CD4-positive, CD25-positive, alpha-beta regulatory T cell (primary cell): ENCODE measurements at places on chromosomes 3 and 15.

DNA sequence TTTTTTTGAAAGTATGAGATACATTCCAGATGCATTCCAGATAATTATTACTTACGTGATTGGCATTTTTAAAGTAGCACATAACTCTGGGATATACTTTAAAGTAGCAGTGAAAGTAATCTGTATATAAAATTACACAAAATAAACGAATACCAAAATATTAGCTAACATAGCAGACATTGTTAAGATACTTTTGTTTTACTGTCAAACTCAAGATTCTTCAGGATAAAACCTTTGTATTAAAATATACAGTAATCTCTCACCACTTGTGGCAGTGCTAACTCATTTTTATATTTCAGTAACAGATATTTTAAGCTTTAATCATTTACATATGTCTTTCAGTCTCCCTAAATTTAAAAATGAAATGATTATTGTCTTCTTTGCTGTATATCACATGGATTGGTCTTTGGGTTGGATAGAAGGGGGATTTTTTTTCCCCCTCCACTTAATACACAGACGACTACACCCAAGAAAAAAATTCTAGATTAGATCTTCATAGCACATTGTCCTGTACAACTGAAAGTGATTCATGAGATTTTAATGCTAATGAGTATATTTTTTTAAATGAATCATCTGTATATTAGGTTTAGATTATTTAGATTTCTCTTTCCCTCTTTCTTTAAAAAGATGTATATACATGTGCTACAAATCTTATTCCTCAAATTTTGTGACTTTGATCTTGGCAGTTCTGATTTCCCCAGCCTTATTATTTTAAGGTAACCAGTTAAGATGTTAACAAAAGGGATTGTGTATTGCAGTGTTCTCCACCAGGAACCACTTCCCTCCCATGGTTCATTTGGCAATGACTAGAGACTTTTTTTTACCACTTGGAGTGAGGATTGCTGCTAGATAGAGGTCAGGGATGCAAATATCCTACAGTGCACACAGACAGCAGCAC is 24.5 kb upstream of the EBLN2 start:
- DNase-seq = no peak

DNA sequence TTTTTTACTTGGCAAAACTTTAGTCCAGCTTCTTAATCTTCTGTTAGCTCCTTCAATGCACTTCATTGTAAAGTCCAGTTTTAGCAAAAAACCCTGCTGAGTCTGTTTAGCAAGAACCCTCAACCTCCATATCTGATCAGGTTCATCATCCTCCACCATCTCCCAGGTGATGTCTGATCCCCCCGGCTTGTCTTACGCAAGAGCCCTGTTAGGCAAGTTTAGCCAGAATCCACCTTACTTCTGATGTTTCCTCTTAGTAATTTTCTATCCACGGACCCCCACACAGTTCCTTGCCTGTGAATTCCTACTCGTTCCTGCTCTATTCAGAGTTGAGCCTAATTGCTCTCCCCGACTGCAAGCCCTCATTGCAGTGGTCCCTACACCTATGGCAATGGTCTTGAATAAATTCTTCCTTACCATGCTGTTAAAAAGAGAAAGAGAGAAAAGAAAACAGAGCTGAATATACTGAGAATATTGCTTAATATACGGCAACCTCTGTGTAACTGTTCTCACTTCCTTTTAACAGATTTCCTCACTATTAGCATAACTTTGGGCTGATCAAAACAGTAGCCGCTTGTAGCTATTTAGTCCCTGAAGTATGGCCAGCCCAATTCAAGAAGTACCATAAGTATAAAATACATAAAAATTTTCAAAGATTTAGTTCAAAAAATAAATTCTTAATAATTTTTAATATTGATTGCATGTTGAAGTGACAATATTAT is 78.7 kb upstream of the MME start:
- DNase-seq = no peak

DNA sequence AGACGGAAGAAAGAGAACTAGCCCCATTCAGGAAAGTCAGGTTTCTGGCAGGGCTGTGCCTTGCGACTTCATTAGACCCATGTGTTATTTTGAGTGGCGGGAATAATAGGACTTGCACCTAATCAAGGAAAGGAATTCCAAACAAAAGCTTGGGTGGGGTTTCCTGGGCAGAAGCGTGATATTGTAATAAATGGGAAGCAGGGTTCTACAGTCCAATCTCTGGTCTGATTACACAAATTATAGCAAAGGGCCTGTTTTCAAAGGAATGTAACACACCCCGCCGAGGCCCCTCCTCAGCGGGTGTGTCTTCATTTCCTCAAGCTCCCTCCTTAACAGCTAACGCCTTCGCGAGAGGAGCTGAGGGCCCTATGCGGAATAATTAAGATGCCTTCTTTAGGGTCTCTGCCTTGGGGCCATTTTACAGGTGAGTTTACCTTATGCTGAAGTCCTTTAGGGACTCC is 396.0 kb upstream of the C2CD4B start:
- DNase-seq = no peak

- no peak for DNase-seq
Observed at GRCh38 chr3:176078906-176079305, 1118.4 kb downstream of the TBL1XR1 start.

- no peak for DNase-seq
Observed at GRCh38 chr15:87609474-87609873, 647.1 kb downstream of the NTRK3 start.

GRCh38 chr3:42752441-42752840 is 20.6 kb downstream of the CCDC13 start:
- no peak for DNase-seq

GRCh38 chr15:45802140-45802539 is 167.3 kb downstream of the SQOR start:
- no peak for DNase-seq

DNA sequence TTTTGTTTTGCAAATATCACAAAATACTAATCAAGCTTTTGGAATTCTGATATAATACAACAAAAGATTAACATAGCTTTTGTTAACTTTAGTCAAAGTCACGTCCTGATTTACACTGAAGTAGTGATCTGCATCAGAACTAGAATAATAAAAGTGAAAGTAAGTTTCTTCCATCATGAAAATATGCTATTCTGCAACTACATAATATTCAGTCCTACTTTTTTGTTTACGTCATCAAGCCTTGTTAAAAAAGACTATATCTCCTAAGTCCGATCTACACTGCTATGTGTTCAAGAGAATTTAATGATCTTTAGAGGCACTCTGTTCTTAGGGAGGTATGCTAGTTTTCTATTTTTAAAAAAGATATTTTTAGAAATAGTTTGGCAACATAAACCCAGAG is 330.1 kb downstream of the ARPP21 start:
- no peak for DNase-seq

DNA sequence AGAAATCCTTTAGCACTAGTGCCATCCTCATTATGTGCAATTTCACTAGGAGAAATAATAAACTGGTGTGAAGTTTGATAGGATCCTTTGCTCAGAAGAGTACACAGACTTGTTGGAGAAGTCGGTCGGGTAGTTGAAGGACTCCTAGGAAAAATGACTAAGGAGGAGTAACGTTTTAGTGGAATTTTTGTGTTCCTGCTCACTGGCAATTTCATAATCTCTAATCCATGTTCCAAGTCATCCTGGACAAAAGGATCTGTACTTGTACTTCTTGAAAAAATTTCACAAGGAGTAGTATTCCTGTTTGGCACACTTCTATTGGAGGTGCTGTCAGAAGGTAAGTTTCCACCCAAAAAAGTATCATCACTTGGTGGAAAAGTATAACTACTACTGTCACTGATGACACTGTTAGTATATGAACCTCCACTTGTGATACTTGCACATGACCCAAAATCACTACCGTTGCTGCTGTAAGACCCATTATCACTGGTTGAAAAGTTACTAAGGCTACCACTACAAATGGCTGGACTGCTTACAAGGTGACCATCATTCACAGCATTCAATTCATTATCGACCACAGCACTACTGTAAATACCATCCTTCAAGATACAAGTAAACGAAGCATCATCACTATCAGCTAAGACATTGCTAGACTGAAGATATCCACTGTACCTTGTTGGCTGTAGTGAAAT is 77.4 kb downstream of the NEDD4 start:
- no peak for DNase-seq

- no peak for DNase-seq
Observed at GRCh38 chr3:69941439-69942176, 57.9 kb upstream of the SAMMSON start.

- peak; percentile 58 for DNase-seq
Observed at GRCh38 chr15:78103406-78104118, 11.2 kb downstream of the SH2D7 start.

GRCh38 chr3:185401319-185401955 is 38.5 kb downstream of the MAP3K13 start:
- DNase-seq = no peak

DNA sequence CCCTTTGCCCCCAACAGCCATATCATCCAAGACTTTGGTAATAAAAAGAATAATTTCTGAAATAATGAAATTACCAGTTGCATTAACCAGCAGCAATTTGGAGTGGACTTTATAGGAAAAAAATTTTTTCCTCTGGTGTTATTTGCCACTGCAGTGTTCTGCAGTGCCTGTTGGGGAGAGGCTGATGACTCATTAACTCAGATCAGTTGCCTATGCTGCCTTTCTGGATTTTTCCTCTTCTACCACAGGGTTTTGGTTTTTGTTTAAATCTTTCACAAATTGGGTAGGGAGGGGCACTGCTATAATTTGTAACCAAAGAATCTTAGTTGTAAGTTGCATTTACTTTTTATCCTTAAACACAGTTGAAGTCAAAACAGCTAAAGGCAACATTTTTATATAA is 22.7 kb downstream of the ATP6V1A start:
- DNase-seq = no peak

DNA sequence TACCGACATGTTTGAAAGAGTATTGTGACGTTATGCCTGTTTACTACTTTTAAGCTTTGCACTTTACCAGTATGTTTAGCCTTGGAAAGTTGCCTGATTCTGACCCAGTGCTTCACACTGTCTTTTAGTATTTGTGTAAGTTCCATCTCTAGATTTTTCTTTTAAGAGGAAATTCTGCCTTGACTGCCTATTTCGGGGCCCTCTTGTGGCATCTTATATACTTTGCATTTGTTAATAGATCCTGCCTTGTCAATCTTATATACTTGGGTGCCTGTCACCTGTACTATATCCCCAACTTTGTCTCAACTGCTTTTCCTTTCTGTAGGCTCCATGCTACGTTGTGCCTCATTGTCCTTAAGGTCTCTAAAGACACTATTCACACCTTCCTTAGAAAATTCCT is 244.6 kb downstream of the STXBP5L start:
- peak; percentile 0 for DNase-seq

- no peak for DNase-seq
Observed at GRCh38 chr3:66039590-66039887, 821 bp upstream of the MAGI1 start.
